ENCODE measurements at places on chromosomes 7 and 10.

DNA sequence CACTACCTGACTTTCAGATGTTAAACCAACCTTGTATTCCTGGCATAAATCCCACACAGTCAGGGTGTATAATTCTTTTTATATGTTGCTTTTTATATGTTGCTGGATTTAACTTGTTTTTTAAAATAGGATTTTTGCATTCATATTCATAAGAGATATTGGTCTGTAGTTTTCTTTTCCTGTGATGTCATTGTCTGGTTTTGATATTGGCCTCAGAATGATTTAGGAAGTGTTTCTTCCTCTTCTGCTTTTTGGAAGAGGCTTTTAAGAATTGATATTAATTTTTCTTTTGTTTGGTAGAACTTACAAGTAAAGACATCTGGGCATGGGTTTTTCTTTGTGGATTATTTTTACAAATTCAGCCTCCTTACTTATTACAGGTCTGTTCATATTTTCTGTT is 93.1 kb downstream of the CARD11 start:
- no peak for DNase-seq

DNA sequence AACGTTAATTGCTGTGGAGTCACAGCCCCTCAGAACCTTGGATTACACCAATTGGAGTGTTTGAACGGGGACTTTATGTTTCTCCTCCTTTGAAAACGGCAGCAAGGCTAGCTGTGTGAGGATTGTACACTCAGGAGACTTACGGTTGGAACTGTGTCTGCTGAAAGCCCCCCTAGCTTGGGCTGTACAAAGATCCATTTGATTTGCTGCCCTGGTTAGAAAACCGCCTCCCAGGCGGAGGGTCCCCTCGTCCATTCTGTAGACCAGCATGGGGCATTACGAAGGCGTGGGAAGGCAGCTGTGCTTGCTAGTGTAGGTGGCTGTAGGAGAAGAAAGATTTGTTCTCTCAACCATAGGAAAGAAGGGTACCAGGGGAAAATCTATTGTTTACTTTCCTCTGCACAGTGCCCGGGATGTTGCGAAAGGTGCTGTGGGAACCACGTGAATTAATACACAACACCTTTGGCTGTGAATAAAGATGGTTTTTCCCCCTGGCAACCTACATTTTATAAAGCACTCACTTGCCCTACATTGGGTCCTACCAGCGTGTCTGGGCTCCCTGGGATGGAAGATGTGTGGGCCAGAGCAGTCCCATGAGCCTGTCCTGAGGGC is 73.4 kb upstream of the BTBD16 start:
- no peak for DNase-seq

GRCh38 chr7:30379131-30379530 is 94.7 kb downstream of the ZNRF2 start:
- no peak for DNase-seq

- no peak for DNase-seq
Observed at GRCh38 chr7:85130702-85131101, 56.2 kb downstream of the SEMA3D start.

GRCh38 chr7:123961771-123962170 is 36.7 kb downstream of the SPAM1 start:
- no peak for DNase-seq

DNA sequence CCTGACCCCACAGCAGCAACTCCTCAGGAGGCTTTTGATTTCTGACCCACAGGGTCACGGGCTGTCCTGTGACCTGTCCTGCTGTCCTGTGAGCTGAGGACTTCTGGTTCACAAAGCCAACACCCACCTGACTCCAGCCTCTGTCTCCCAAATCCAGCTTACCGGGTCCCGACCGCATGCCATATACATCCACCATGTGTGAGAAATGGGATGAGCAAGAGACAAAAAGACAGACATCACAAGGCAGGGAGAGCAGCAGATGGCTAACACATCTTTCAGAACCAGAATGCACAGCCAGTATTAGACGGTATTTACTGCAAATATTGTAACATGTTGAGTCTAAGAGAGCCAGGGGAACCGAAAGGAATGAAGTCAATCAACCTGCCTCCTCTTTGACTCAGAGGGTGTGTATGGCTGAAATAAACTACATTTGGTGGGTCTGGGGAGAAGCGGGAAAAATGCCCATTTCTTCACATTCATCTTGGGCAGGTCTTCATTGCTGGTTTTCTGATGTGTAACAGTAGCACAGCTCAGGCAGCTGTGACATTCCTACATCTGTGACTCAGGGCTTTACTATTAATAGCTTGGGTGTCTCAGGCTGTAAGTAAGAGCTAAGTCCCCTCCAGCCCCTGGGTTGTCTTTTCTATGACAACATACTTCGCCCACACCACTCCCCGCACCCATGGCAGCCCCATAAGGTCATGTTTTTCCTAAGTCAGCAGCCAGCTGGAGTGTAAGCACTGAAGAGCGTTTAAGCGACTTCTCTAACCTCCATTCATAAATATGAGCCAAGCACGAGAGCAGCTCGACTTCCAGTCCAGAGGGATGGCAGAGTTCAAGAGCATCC is 25.0 kb downstream of the ABLIM1 start:
- no peak for DNase-seq
